Iris pigment epithelial cell (primary cell): ENCODE measurements at places on chromosomes 1 and 21.

DNA sequence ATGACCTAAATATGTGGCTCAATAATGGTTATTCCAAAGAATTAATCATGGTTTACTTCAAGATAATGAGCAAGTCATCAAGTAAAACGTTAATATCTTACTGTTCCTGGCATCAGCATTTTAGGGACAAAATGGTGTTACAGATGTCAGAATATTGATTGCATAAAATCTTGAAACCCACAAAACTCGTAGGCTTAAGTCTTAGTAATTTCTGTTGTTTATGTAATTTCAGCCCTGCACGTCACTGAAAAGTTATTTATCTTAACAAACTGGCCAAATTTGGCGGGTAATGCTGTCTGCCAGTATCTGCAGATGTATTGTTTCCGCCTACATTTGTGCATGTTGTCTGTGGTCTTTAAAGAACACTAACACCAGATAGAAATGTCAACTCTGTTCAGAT is 25.8 kb downstream of the CDC7 start:
- DNase-seq, result peak; percentile 85

GRCh38 chr1:191851799-191852595 is 306.3 kb upstream of the RGS18 start:
- DNase-seq, result peak; percentile 38

DNA sequence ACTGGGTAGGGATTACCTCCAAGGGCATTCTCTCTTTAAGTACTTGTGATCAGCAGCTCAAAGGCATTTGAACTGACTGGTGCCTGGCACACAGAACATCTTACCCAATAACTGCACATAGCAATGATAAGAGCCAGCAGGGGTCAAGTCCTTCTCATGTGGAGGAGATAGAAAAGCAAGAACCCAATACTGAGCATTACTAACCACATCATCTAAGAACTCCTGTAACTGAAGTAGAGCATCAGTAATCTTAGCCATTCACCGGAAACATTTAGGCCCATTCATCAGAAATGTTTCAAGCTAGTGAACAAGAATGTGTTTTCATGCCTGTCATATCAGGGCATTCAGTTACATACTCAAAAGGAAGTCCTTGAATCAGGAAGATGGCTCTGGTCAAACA is 33.6 kb upstream of the THEM4 start:
- DNase-seq, result peak; percentile 56

- DNase-seq, result peak; percentile 41
These were observed 27.1 kb upstream of the CNIH3 start for GRCh38 chr1:224589006-224589405.

DNA sequence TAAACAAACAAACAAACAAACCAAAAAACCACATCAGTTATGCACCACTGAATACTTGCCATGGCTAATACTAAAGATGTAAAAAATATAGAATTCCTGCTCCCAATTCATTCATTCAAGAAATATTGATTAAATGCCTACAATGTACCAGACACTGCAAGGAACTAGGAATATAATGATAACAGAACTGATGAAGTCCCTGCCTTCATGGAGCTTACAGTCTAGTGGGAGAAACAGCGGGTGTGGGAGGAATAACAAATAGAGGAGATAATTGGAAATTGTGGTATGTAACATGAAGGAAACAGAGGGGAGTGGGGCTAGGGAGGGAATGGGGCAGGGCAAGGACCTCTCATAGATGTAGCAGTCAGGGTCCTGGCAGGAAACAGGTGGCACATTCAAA is 58.6 kb upstream of the NBL1 start:
- DNase-seq, result no peak

- no peak for DNase-seq
These were observed 69.7 kb upstream of the ZC3H12A start for GRCh38 chr1:37404711-37405110.

- no peak for DNase-seq
These were observed 532.3 kb upstream of the USP24 start for GRCh38 chr1:55747408-55747841.

DNA sequence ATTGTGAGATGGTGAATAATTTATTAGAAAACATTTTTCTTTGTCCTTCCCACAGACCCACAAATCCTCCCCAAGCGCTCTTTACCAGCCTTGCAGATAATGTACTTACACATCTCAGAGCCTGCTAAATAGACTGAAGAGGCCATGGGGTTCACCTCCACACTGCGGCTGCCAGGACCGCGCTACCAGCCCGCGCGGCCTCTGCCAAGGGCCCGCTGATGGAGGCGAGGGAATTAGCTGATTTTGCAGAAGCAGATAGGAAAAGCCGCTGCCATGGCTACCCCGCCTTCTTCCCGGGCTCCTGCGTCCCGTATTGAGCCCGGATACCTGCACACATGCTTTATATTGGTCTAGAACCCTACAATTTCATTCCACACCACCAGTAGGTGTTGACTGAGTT is 248.0 kb upstream of the FOXD3 start:
- DNase-seq, result no peak

- DNase-seq, result no peak
These were observed 41.5 kb upstream of the LIN9 start for GRCh38 chr1:226350519-226350865.
